ENCODE measurements at places on chromosomes 6 and 20. TPM values are rescaled to one million over a fixed set of nuclear protein-coding genes. Genes with fewer than 3 reads are reported as not detected.

GRCh38 chr20:11672959-11673358 is 244.7 kb upstream of the BTBD3 start:
- DNase-seq, result no peak

The CBLN4 gene
- total RNA-seq, result not detected

The SMPDL3A gene
- 12.9 TPM for total RNA-seq

- no peak for DNase-seq
These were observed 13.2 kb downstream of the CPNE5 start for GRCh38 chr6:36825994-36826393.

GRCh38 chr20:24521032-24521431 is 51.6 kb downstream of the SYNDIG1 start:
- no peak for DNase-seq

Data from H4 (cell line).